ENCODE measurements at places on chromosomes 7 and 10.

- DNase-seq: no peak
These were observed 264.0 kb downstream of the TCERG1L start for GRCh38 chr10:131047501-131047900.

GRCh38 chr7:129110982-129111376 lies 33.5 kb upstream of the TSPAN33 start:
- DNase-seq: no peak

- no peak for DNase-seq
These were observed 620.9 kb downstream of the TNS3 start for GRCh38 chr7:46960970-46961369.

DNA sequence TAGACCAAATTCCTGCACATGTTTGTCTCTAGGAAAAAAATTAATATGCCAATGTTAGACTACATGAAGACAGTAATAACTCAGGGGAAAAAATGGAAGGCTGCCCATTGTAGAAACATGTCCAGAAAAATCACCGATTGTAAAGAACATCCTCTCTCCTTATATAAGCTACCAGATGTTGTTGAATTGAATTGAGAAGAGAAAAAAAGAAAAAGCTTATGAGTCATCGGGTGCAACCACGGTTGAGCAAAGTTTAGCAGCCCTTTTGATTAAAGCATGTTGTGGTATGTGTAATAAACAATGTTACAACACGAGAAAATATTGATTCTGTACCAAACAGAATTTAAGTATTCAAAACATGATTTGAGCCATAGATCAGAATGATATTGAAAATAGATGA lies 102.3 kb upstream of the ARHGAP21 start:
- no peak for DNase-seq

GRCh38 chr7:55498142-55498541 lies 74.2 kb downstream of the VOPP1 start:
- DNase-seq: peak; percentile 6

GRCh38 chr7:17136126-17136525 lies 162.3 kb upstream of the AHR start:
- DNase-seq: no peak

- no peak for DNase-seq
These were observed 91.2 kb upstream of the SEM1 start for GRCh38 chr7:96800824-96801223.

GRCh38 chr7:23275912-23276311 lies 23.2 kb upstream of the MALSU1 start:
- no peak for DNase-seq

GRCh38 chr7:48161407-48162125 lies 9.7 kb upstream of the ABCA13 start:
- no peak for DNase-seq

- no peak for DNase-seq
These were observed 64.1 kb downstream of the PCGF5 start for GRCh38 chr10:91284486-91285090.

DNA sequence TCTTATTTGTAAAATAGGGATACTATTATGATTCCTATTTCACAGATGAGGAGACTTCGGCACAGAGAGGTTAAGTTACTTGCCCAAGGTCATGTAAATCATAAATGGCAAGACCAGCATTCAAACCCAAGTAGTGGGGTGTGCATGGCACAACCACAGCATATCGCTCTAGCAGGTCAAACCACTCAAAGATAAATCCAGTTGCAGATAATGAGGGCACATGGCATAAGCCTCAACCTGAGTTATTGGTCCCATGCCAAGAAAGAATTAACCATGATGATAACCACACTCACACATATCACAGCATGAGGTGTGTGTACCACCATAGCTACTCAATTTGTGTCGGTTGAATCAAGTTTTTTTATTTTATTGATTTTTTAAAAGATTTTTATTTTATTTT lies 180.5 kb downstream of the CREB5 start:
- no peak for DNase-seq

- DNase-seq: no peak
These were observed 16.4 kb upstream of the NDUFA5 start for GRCh38 chr7:123573896-123574467.

- no peak for DNase-seq
These were observed 65.7 kb downstream of the VSTM4 start for GRCh38 chr10:49049660-49050059.

GRCh38 chr7:3464900-3465622 lies 164.0 kb downstream of the SDK1 start:
- no peak for DNase-seq

DNA sequence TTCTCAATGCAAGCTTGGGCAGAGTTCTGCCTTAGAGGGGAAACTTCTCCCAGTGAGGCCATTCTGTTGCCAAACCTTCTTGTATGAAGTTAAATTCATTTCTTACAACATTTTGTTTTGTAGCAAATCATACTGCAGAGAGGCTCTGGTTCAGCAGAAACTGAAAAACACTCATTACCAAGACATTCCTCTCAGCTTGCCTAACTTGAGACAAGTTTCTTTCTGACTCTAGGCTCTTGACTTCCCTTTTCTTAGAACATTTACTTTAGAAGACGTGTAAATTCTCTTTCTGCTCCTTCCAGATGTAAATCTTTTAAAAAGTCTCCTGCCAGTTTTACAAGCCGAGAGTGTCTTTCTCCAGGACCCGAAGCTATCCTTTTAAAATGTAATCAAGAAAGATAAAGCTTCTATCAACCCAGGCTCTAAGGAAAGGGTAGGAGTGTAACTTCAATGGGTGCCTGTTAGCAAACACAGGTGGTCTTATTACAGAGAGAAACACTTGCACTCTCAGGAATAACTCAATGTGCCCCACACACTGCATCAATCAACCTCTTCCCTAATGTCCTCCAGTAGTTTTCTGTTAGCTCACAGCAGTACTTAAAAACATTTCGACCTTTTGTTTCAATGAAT lies 80.5 kb upstream of the TAS2R16 start:
- DNase-seq: no peak

DNA sequence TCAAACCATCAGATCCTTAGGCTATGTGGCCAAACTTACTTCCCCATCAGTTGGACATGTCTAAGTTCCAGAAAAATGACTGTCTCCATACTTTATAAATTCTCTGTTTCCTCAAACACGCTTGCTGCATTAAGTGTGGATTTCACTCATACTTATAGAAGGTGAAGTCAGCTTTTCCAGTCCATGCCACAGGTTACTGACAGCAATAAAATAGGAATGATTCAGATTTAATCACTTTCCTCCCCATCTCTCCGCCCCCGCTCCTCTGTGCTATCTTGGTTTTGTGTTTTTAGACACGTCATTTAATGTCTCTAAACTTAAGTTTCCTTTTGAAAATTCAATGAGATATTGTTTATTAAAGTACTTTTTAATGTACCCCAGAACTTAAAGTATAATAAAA lies 1098.0 kb upstream of the C7orf33 start:
- no peak for DNase-seq

GRCh38 chr7:115585015-115585718 lies 445.4 kb downstream of the TFEC start:
- no peak for DNase-seq

DNA sequence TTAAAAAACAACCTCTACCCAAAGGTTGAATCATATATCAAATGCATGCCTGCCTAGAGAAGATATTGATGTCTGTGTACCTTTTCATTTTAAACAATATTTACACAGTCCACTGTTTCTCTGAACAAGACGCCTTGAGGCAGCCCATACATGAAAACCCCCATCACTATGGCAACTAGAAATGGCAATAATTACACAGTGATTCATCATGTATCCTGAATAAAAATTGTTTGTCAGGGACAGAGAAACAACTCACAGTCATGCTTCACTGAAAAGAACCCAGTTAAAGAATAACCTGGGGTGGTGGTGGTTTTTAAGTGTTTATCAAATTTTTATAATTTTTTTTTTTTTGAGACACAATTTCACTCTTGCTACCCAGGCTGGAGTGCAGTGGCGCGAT lies 19.7 kb downstream of the DNAJC12 start:
- no peak for DNase-seq

DNA sequence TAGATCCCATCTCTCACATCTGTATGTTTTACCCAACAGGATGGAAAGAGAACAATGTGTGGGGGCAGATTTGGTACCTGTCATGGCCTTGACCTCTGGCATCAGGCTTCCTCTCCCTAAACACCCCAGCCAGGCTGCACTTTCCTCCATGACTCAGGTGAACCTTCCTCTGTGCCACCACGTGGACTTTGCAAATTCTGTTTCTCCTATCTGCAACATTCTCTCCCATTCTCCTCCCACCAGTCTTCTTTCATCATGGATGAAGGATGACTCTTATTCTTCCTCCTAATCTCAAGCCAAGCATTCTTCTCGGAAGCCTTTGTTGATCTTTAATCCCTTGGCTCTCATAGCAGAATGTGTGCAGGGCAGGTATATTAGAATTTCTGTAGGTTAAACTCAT lies 355.4 kb downstream of the KCNMA1 start:
- DNase-seq: no peak

DNA sequence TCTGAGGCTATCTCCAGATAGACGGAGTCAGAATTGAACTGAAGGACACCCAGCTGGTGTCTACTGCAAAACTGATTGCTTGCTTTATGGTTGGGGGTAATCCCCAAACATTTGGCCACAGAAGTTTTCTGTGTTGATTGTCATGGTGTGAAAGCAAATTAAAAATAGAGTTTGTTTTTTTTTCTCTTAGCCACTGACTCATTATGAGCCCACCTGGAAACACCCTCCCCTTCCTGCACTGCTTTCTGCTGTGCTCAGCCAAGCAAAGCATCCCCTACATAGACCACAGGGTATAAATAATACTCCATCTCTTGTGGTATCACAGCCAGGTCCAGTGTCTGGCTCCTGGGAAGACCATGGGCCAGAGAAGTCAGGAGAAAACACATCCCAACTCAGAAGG lies 6.5 kb upstream of the VWC2 start:
- DNase-seq: no peak

DNA sequence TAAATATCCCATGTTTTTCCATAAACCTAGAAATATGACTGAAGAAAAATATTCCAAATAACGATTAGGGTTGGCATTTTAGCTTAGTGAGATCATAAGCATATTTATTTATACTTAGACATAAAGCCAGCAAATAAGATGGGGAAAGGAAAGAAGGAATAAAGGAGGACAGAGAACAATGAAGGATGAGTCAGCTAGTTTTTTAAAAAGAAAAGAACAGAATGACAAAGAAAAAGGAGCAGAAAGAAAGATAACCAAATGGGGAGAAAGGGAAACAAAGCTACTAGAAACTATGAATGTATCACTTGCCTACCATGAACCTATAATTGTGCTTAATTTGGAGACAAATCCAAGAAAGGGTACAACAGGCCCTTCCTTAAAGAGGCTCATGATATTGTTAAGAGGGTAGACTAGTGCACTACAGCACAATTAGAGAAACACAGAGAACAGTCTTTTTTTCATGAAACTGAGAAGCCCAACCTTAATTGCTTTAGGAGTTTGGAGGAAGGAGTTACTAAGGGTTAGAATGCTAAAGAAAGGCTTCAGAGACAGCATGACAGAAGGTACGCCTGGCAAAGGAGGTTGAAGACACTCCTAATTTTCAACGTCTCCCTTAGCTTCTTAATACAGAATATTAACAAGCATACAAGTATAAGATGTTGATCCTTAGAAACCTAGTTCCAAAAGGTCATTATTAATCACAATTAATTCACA lies 23.9 kb downstream of the HERPUD2 start:
- no peak for DNase-seq

GRCh38 chr7:113774182-113774807 lies 144.5 kb downstream of the PPP1R3A start:
- DNase-seq: no peak

GRCh38 chr10:71078454-71079145 lies 133.8 kb upstream of the UNC5B start:
- no peak for DNase-seq

DNA sequence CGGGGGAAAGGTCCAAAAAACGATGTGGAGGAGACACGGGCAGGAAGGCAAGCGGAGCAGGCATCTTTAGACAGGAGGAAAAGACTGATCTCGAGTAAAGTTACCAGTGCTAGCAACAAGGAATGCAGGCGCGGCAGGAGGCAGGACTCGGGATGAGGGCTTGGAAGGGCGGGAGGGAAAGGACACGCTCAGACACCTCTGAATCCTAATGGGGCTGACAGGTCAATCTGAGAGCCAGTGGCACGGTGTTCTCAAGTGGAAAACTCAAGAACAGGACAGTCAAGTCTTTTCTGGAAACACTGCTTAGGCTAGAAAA lies 155.3 kb upstream of the COBL start:
- no peak for DNase-seq

Data from stimulated activated CD8-positive, alpha-beta memory T cell treated with anti-CD3 and anti-CD28 coated beads, Interleukin-7, amount 100 ng/mL, for 1 hour (primary cell).